Right renal cortex interstitium (tissue), 3 donors: ENCODE measurements at places on chromosomes 16 and 17. TPM values are rescaled to one million over a fixed set of nuclear protein-coding genes. Genes with fewer than 3 reads are reported as not detected.

CTRL gene
- 7.6 TPM for polyA plus RNA-seq

TBC1D3L gene
- polyA plus RNA-seq, result 14.4 TPM

HIGD1B gene
- polyA plus RNA-seq, result 1.9 TPM

MILR1 gene
- polyA plus RNA-seq, result 3.2 TPM

GRCh38 chr17:59327121-59327980 is 4.1 kb upstream of the YPEL2 start:
- DNase-seq, result no peak

DNA sequence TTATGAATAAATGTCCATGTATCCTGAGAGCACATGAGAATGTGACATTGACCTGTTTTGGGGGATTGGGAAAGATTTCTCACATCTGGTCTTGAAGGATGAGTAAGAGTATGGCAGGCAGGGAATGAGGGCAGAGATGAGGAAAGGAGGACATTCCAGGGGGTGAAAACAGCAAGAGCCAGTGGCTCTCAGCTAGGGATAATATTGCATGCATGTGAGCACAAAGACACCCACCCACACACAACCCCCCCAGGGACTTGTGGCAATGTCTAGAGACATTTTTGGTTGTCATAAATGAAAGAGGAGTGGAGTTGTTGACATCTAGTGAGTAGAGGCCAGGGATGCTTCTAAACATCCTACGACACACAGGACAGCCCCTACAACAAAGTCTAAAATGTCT is 6.0 kb downstream of the MYO1D start:
- no peak for DNase-seq

- no peak for DNase-seq
Observed at GRCh38 chr17:78675316-78675616, 98.1 kb upstream of the DNAH17 start.

DNA sequence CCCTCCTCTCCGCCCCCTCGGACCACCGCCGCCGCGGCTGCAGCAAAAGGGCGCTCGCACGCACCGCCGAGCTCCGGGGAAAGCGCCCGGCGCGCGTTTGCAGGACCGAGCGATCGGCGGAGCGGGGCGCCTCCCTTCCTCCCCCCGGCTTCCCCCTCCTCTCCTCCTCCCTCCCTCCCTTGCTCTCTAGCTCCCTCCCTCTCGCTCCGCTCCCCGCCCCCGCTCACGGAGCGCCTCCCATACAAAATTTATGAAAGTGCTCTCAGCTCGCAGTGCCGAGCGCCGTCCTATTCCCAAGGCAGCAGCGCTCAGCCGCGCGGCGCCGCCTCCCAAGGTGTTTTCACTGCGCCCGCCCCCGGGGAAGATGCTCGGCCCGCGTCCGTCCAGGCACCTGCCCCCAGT is at the start of gene RTN4RL1:
Gene RTN4RL1, minus strand, starts transcription at position 115 of the 402 bp plus-strand sequence. CDS start 469 bp downstream, outside the sequence.
- DNase-seq, result no peak

DNA sequence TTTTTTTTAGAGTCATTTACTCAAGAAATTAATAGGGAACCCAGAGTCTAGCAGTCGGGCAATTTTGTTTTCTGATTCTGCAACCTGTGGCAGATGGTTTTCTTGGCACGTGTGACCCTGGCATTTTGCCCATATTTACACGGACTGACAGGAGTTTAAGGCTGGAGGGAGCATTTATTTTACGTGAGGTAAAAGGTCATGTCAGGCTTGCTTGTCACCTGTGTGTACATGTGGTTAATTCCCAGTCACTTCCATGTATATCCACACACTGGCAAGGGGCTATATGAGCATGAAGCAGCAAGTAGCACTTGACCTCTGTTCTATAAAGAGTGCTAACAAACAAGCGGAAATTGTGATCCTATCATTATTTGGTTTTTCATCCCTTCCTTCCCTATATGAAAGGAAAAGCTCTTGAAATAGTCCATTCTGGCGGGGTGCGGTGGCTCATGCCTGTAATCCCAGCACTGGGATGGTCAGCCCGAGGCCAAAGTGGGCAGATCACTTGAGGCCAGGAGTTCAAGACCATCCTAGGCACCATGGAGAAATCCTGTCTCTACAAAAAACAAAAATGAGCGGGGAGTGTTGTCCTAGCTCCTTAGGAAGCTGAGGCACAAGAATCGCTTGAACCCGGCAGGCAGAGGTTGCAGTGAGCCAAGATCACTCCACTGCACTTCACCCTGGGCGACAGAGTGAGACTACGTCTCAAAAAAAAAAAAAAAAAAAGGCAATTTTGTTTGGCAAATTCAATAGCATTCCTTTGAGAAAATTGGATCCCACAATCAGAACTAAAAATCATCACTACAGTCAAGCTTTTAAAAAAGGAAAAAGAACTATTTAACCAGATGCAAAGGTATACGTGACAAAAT is 2.1 kb downstream of the SPAG9 start:
- no peak for DNase-seq

- no peak for DNase-seq
Observed at GRCh38 chr16:74699666-74700065, 996 bp downstream of the MLKL start.

DNA sequence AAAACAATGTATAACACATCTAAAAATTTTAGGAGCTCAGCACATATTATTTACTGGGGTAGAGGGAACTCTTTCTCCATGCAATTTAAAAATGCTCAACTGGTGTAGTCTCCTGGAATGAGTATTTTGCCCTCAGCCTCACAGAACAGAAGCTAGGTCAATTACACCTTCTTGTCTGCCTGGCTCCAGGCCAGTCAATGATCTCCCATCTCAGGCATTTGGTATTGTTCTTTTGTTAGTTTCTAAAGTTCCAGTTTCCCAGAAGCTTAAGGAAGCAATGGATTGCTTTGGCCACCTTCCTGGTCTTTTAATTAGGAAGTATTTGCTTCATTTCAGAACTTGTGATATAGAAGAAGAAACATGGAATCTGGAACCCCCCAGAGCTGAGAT is 360.3 kb upstream of the ASIC2 start:
- no peak for DNase-seq

DNA sequence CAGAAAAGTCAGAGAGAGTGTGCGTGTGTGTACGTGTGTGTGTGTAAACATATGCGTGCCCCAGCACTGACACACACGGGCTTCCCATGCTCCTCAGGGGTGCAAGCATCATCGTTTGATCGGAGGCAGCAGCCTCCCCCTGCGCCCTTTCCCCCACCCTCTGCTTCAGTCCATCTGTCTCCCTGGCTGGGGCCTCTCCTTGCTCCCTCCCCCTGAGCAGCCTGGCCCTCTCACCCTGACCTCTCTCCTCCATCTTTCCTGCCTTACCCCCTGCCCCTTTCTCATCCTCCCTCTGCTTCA is 4.4 kb downstream of the STX1B start:
- no peak for DNase-seq
